ENCODE measurements at places on chromosomes 13 and 19.
A peak's percentile ranks its signal among the peaks of the same experiment; 100 is the strongest.

GRCh38 chr13:28012896-28013295 is 24.4 kb upstream of the URAD start:
- no peak for DNase-seq

- peak; percentile 82 for DNase-seq
These were observed 1.6 kb downstream of the MEX3D start for GRCh38 chr19:1566392-1567115.

DNA sequence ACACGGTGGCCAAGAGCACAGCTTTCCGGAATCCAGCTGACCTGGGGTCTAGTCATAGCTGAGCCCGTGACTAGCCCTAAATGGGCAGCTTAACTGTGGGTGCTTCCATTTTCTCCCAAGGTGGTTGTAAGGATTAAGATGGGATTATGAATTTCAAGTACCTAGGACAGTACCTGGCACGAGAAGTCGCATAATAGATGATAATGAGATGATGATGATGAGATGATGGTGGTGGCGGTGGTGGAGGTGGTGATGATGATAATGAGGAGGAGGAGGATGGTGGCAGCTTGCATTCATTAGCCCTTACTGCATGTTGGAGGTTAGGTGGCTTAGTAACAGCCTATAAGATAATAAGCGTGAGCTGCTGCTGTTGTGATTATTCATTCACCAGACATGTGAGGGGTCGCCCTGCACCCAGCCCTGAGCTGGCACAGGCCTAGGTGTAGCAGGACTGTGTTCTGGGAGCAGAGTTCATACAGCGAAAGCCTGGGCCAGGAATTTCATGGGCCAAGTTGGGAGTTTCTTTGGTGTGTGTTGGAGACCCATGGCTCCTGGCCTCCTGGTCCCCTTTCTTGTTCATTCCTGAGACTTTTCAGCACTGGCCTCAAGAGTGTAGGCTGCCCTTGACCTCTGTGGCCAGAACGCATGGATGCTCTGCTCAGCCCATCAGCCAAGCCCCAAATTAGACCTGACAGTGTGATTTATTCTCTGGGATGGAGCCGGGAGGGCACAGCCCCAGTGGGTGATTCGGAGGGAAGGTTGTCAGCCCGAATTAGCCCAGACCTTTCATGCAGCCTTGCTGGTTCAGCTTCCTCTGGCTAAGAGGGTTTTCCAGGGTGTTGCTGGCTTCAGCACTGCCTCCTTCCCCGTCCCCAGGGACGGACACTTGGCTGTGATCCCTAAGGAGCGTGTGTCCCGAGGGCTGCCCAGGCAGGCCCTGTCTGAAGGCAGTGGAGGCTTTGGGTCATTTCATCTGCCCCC is 128.8 kb downstream of the SIPA1L3 start:
- no peak for DNase-seq

- DNase-seq: no peak
These were observed 37.0 kb downstream of the ZNF136 start for GRCh38 chr19:12199757-12200419.

DNA sequence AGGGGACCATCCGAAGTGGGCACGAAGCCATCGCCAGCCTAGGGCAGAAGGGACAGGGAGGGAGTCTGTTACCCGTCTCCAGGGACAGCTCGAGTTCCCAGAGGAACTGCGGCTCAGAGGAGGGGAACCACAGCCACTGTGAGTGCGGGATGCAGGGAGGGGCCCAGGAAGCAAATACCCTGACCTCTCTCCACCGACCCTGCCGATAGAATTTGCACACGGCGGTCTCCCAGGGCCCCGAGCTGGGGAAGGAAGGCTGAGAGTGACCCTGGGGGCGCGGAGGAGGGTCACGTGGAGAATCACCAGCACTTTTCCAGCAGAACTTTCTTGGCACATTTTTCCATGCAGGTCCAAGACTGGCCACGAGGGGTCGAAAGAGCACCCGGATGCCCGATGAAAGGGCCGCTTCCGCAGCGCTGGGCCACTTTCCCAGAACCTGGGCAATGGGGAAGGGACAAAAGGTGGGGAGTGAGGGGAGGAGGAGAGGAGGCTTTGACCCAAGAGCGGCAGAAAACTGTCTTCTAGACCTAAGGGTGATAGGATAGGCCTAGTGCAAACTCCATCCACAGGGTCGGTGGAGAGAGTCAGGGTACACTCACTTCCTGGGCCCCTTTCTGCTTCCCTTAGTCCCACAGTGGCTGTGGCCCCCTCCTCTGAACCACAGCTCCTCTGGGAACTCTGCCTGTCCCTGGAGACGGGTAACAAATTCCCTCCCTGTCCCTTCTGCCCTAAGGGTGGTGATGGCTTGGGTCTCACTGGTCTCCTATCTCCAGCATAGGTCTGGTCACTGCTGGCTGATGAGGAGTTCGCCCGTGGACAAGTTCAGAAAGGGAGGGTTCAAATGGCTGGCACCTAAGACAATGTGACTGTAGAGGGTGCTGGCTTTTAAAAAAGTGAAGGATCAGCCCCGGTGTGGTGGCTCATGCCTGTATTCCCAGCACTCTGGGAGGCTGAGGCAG is 5.3 kb upstream of the GPR4 start:
- peak; percentile 34 for DNase-seq

- DNase-seq: no peak
These were observed 248.3 kb downstream of the TSHZ3 start for GRCh38 chr19:31100981-31101380.

- peak; percentile 57 for DNase-seq
These were observed 9.9 kb upstream of the RCBTB2 start for GRCh38 chr13:48542581-48543341.

- DNase-seq: no peak
These were observed 25.7 kb downstream of the C13orf46 start for GRCh38 chr13:113948034-113948742.

- DNase-seq: no peak
These were observed 7.2 kb upstream of the SAE1 start for GRCh38 chr19:47123406-47123805.

- no peak for DNase-seq
These were observed 29.7 kb upstream of the FREM2 start for GRCh38 chr13:38657191-38657590.

DNA sequence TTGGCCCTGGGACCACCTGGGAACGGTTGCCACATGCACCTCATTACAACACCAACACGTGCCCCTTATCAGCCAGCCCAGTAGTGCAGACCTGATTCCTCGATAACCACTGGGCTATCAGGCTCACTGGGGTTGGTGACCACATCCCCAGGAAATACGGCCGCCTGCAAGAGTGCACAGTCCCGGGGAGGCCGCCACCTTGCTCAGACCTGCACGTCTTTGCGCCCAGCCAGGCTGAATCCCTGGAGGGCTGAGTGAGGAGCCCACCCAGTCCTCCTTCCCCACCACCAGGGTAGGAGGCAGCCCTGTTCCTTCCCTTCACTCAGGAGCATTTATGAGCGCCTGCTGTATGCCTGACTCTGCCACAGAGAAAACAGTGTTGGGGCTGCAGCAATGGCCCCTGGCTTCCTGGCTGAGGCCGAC is 67.8 kb downstream of the CEBPG start:
- no peak for DNase-seq

GRCh38 chr13:31649766-31650165 is 89.6 kb upstream of the RXFP2 start:
- no peak for DNase-seq

DNA sequence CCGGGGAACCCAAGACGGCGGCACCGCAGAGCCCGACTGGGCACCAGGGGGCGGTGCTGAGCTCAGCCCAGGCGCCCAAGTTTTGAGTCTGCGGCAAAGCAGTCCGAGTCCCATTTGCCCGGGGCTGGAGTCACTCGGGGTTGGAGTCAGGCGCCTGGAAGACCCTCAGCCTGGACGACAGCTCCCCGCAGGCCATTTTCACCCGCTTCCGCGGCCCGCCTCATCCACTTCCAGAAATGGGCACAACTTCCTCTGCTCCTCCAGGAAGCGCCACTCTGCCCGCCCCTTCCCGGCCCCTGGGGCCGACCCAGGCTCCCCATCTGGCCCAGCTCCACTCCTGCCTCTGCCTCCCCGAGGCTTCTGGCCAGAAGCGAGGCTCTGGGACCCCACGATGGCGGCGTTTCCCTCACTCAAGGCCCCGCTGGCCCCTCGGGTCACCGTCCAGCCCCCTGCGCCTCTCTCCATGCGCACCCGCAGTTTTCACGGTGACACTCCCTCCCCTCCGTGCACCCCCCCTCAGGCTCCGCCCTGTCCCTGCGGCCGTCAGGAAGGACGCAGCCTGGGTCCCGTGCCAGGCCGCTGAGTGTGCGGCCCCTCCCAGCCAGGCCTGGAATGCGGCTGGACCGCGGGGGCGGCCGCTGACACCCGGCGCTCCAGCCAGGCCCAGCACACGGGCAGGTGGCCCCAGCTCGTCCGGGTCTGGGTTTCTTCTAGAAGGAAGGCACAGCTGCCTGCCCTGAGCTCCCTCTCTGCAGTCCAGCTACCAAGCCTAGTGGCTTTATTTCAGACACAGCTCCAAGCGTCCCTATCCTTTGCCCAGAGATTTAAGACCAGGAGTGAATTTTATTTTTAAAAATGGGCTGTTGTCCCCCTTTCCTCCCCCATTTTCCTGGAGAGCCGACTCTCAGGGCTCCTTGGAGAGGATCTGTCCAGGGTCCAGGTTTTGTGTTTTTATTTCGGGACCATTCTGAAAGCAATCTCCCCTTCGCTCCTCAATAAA is 4.7 kb downstream of the SERTAD1 start:
- peak; percentile 56 for DNase-seq

DNA sequence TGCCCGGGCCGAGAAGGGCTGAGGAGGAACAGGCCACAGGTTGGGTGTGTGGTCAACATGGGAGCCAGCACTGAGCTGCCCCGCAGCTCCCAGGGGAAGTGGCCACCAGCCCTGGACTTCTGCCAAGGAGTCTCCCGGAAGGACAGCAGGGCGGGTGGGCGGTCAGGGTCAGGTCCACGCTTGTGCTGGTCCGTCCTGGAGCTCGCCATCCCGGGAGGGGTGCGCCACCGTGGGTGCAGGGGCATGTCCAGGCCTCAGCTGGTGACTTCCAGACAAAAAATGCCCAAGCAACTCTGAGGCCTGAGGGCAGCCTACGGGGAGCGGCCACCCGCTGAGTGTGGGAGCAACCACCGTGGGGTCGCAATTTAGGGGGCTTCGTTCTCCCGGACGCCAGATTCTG is 21.4 kb upstream of the SLC15A1 start:
- DNase-seq: no peak

Data from COR-L47 (cell line).